Cardiac fibroblast (primary cell): ENCODE measurements at places on chromosomes 3 and 15.

GRCh38 chr15:37880009-37880834, 54.2 kb upstream of the TMCO5A start:
- DNase-seq = peak; percentile 78

DNA sequence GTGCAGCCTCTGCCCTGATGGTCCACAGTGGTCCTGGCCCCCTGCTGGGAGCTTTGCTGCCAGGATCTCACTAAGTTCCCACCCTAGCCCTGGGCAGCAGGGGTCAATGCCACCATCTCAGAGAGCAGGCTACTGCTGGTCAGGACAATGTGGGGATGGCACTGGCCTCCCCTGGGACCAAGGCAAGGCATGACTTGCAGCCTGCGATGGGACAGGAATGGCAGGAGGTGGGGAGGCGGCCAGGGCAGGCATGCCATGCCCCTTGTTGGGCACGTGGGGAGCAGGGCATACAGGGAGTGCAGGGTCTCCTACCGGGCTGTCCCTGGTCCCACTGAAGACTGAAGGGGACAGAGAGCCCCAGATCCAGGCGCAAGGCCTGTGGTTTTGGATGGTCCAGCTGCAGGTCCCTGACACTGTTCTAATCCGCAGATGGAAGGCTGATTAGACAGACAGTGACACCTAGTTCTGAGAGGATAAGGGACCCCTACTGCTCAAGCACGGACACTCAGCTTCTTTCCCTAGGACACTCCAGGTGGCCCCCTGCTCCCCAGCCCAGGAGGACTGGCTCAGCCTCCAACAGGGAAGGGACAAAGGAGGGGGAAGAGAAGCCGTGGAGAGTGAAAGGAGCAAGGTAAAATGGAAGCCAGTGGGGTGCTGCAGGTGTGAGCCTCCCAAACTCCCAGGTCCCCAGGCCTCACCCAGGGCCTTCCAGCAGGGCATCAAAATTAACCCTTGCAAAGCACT, 69.2 kb upstream of the RPL32 start:
- no peak for DNase-seq

- peak; percentile 83 for DNase-seq
Observed at GRCh38 chr3:50347187-50347813, 1.8 kb upstream of the ZMYND10 start.

GRCh38 chr3:17852217-17852616, 109.8 kb upstream of the TBC1D5 start:
- DNase-seq = no peak

GRCh38 chr3:111970376-111970775, 8.4 kb upstream of the ABHD10 start:
- no peak for DNase-seq

DNA sequence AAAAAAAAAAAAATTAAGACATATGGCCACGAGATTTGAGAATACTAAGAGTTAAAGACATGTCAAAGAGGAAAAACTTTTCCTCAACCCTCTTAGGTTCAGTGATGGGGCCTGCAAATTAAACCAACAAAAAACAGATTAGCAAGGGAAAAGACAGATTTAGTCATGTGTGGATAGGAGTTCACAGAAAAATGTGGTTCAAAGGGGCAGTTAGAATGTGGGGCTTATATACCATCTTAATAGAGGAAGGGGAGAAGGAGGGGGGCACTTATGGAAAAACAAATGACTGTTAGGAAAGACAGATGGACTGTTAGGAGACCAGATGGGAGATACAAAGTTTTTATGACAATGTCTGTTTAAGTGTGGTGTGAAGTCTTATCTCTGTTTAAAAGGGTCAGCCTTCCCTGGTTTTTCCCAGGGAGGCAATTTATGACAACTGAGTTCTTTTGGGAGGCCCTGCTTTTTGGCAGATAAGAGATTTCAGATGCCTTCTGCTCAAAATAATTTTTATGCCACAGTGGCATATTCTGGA, 68.7 kb upstream of the FURIN start:
- DNase-seq = no peak

GRCh38 chr3:30576946-30577345, 29.5 kb upstream of the TGFBR2 start:
- peak; percentile 32 for DNase-seq

DNA sequence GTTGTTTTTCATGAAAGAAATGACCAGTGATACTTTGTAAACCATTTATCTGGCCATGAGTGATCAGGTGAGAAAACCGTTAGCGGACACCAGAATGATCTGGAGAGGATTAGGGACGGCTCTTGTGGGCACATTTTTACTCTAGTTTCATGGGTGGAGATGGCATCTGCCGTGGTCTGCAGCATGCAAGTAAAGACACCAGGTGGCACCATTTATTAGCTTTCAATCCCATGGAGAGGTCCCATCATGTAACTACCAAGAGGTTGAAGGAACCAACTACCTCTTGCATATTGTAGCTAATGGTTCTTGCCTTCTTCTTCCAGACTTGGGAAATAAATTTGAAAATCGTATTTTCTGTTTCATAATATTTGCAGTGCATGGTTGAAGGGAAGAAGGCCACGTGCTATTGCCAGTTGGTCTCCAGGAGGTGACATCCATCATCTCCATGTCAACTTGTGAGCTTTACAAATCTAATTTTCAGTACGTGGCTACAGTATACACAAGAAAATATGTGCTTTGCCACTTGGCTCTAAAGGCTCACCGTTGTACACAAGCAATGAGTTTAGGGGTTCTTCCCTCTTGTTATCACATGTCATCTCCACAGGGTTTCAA, 1.5 kb upstream of the MAPKBP1 start:
- peak; percentile 83 for DNase-seq

- no peak for DNase-seq
Observed at GRCh38 chr15:86063356-86064095, 16.1 kb upstream of the AGBL1 start.

- DNase-seq = peak; percentile 76
Observed at GRCh38 chr15:66955871-66956585, 109.4 kb upstream of the SMAD3 start.

DNA sequence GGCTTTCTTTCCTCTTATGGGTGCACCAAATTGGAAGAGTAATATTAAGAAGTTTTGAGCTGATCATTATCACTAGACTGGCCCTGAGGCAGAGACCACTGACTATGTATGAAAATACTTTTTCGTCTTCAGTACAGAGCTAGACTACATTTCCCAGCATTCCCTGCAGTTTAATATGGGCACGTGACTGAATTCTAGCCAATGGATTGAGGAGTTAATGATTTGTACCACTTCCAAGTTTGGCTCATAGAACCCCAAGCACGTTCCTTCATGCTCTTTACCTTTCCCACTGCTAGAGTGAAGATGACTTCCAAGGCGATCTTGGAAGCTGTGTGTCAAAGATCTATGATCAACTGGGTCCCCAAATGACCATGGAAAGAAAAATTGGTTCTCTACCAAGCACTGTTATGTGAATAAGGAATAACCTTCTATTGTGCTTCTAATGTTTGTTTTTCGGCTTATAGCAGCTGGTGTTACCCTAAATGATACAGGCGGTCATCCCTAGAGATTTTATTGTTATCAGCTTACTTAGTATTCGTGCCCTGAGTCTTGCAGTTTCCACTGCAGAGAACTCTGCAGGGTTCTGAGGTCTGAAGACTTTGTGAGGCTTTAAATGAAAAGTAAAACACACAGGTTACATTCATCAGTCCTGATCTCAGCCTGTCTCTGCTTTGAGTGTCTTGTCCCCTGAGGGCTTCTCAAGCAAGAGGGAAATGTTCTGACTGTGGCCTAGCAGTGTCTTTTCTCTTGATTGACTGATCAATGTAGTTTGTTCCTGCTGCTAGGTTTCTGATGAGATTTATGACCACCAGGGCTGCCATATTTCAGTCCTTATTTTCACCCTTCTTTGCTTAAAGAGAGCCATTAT, 486.8 kb downstream of the PDCD6IP start:
- no peak for DNase-seq

- DNase-seq = no peak
Observed at GRCh38 chr15:74800559-74801094, 12.0 kb upstream of the LMAN1L start.

DNA sequence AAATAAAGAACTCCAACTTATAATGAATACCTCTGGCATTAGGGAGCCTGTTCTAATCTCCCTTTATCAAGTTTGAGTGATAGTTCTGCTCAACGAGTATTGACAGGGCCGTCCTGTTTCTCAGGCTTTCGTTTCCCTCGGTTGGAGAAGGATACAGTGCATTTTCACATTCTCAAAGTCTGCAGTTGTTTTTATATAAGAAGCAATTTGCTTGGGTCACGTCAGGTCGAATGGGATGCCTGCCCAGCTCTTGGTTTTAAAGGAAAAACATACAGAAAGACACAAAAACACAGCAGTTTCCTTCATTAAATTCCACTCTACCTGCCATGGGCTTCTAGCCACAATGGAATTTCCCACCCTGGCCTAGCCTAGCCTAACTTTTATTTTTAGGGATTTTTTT, 366.3 kb downstream of the TIGIT start:
- DNase-seq = peak; percentile 80

DNA sequence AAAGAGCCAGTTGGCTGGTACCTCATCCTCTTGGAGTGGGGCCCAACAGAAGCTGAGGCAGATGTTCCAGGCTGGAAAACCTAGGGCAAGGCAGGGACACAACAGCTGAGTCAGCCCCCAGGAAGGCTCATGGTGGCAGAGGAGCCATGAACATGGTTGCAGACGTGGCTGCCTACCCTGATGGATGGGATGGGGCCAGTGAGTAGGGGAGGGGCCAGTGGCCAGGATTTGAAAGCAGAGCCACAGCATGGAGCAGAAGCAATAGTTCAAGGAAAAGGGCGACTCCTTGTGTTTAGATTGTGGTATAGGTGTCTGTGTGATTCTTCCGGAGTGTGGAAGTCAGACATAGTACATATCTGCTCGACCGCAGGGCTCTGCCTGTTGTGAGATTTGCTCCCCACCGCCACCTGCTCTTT, 24.2 kb downstream of the PXYLP1 start:
- DNase-seq = peak; percentile 43

GRCh38 chr3:8845641-8846040, 76.2 kb upstream of the OXTR start:
- DNase-seq = peak; percentile 64

- DNase-seq = peak; percentile 29
Observed at GRCh38 chr15:24848050-24848449, 106.7 kb upstream of the SNRPN start.

DNA sequence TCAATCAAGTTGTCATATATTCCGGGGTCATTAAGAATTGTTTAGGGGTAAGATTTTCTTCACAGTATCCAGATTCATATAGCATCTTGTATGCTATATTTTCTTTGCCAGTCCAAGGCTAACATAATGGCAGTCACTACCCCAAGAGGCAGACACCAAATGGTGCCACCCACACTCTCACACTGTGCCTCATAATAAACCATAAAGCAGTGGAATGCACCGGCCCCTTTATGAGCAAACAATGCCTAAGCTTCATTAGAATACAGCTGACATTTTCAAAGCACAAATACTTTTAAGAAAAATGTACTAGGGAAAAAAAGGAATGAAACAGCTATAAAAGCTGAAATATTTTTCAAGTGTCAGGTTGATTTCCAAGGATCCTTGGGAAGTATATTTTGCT, 121.6 kb downstream of the TFDP2 start:
- DNase-seq = peak; percentile 41

DNA sequence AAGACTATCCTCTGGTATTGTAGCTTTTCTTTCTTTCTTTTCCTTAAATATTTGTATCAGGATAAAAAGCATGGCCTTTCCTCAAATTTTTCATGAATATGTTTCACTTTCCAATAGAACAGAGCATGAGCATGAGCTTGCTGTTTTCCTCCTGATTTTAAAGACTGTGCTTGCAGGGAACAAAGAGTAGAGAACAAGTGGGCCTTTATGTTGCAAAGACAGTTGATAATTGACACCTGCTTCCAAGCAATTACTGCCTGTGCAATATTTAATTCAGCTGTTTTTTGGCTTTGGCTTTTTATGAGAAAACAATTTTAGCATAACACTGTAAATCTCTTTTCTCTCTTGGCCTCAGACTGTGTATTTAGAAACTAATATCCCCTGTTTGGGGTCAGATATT, 263.6 kb upstream of the AZI2 start:
- DNase-seq = no peak

- DNase-seq = no peak
Observed at GRCh38 chr15:39888809-39889208, 31.3 kb downstream of the GPR176 start.
